ENCODE measurements at places on chromosomes 13 and 19.

- DNase-seq = no peak
Observed at GRCh38 chr13:76758257-76758656, 127.9 kb downstream of the KCTD12 start.

- no peak for DNase-seq
Observed at GRCh38 chr13:60182907-60183306, 19.2 kb upstream of the DIAPH3 start.

GRCh38 chr19:54391589-54392061 is 23.6 kb upstream of the TTYH1 start:
- DNase-seq = no peak

DNA sequence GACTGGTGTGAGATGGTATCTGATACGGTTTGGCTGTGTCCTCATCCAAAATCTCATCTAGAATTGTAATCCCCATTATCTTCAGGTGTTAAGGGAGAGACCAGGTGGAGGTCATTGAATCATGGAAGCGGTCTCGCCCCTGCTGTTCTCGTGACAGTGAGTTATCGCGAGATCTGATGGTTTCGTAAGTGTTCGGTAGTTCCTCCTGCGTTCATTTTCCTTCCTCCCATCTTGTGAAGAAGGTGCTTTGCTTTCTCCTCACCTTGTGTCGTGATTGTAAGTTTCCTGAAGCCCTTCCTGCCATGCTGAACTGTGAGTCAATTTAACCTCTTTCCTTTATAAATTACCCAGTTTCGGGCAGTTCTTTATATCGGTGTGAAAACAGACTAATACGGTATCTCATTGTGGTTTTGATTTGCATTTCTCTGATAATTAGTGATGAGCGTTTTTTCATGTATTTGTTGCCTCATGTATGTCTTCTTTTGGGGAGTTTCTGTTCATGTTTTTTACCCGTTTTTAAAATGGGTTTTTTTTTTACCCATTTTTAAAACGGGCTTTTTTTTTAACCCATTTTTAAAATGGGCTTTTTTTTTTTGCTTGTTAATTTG is 102.8 kb upstream of the SLC10A2 start:
- DNase-seq = no peak

DNA sequence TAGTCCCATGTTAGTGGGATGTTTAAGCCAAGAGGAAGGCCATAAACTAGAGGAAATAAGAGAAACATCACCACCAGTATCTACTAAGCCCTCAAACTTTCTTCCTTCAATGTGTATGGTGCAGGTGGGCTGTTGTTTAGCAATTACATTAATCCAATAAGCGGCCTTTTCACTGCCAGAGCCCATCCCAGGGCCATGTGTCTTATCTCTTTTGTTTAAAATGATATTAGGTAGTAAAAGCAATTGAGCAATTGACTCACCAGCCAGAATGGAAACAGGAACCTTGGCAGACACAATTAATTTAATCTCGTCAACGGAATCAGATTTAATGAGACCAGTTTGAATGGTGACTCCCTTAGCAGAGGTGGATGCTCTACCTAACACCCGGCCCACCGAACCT is 1503.5 kb downstream of the UQCRFS1 start:
- DNase-seq = no peak

Measured in activated CD8-positive, alpha-beta memory T cell treated with anti-CD3 and anti-CD28 coated beads for 4 hours (primary cell).